ENCODE measurements at places on chromosomes 3 and 15.

DNA sequence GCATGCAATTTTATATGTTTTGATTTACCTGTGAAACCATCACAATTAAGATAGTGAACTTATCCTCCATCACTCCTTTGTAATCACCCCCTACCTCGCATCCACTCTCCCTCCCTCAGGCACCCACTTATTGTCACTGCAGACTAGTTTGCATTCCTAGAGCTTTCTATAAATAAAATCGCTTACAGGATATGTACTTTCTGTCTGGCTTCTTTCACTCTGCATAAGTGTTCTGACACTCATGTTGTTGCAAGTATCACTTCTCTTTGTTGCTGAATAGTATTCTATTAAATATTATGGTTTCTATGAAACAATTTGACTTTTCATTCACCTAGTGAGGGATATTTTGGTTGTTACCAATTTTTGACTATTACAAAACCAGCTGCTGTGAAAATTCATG, 139.3 kb downstream of the RSRC1 start:
- no peak for DNase-seq

GRCh38 chr3:154458560-154458959, 28.6 kb upstream of the GPR149 start:
- no peak for DNase-seq

GRCh38 chr15:60704129-60704528, 225.2 kb upstream of the ICE2 start:
- DNase-seq: no peak

GRCh38 chr3:194736896-194737600, 51.4 kb downstream of the FAM43A start:
- DNase-seq: no peak

DNA sequence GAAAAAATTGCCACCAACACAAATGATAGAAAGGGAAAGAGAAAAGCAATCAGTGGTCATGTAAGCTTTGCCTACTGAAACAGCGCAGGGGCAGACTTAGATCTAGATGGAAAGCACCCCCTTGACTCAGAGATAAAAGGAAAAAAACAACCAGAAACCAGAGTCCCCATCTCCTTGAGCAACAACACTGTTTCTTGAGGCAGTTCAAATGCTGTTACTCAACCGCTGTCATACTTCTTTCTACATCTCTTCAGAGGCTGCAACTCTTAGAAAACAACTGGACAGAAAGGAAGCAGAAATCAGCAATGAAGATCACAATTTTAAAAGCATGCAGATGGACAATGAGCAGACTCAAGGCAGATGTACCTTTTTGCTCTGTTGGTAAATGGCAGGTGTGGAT, 36.5 kb downstream of the FSIP1 start:
- DNase-seq: no peak

DNA sequence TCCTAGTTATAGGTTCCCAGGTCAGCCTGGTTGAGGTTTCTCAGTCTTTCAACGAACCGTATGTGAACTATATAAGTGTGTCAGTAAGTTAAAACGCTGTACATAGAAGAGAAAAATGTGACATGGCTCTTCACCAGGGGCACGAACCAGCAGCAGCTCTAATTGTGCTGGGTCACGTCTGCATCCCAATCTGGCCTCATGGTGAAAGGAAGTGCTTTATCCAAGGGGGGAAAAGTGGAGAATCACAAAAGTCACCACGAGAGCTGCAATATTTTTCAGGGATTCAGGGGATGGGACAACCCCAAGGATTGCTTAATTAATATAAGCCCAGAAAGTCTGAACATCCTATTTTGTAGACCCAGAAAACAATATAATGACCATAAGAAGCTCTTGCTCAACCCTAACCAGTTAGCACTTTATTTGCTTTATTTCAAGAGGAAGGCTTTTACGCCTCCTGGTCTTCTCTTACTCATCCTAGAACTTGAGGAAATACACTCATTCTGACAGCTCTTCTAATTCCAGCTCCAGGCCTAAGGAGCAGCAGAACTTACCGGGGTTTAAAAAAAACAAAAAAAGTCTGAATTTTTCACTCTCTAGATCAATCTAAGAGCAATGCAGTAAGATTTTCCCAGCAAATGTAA, 16.5 kb downstream of the ANXA2 start:
- DNase-seq: peak; percentile 71

GRCh38 chr15:61639491-61639890, 410.4 kb upstream of the RORA start:
- no peak for DNase-seq

GRCh38 chr3:145395421-145395820, 765.6 kb downstream of the PLOD2 start:
- no peak for DNase-seq

DNA sequence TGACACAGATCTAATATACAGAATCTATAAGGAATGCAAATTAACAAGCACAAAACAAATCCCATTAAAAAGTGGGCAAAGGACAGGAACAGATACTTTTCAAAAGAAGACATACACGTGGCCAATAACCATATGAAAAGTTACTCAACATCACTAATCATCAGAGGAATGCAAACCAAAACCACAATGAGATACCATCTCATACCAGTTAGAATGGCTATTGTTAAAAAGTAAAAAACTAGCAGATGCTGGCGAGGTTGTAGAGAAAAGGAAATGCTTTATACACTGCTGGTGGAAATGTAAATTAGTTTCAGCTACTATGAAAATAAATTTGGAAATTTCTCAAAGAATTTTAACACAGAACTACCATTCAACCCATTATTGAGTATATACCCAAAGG, 50.7 kb downstream of the ADAMTS17 start:
- no peak for DNase-seq

Measured in kidney capillary endothelial cell (primary cell).